ENCODE measurements at places on chromosomes 11 and 22. TPM values are rescaled to one million over a fixed set of nuclear protein-coding genes. Genes with fewer than 3 reads are reported as not detected.

Gene CCDC81
- total RNA-seq: 0.31 TPM

Gene GPR137
- 23.9 TPM for total RNA-seq

Gene F2
- total RNA-seq: 0.38 TPM

Gene TSGA10IP
- not detected for total RNA-seq

Gene C1QTNF4
- total RNA-seq: not detected

DNA sequence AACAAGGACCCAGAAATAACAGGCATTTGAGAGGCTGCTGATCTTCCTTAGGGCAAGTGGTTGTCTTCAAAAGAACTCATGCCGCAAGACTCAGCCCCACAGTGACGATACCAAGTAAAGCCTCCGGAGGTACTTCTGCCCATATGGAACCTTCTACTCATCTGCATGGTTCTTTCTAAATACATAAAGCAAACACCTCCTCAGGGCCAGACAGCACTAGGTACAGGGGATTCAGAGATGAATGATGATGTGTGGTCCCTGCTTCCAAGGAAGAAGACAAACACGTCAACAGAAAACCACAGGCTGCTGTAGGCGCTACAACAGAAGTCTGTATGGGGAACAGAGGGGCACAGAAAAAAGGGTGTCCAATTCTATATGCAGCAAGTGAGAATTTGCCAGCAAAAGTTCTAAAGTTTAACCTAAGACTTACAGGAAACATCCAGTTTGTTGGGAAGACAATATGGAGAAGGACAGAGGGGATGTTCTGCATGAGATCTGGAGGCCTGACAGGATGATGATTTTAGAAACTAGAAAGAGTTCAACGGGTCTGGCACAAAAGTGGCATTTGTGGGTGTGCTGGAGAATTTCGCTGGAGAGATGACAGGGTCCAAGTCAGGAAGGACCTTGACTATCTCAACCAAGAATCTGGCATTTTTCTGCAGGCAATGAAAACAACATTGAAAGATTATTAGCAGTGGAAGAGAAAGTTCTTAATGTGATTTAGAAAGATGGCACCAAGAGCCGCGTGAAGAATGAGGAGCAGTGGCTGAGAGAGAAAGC lies 23.7 kb downstream of the JAML start:
- DNase-seq: no peak

- no peak for DNase-seq
Observed at GRCh38 chr11:119806064-119806915, 77.3 kb upstream of the NECTIN1 start.

DNA sequence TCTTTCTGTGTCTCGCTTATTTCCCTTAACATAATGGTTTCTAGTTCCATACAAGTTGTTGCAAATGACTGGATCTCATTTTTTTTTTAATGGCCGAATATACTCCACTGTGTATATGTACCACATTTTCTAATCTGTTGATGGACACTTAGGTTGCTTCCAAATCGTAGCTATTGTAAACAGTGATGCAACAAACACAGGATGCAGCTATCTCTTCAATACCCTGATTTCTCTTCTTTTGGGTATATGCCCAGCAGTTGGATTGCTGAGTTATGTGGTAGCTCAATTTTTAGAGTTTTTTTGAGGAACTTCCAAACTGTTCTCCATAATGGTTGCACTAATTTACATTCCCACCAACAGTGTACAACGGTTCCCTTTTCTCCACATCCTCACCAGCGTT lies 100.4 kb upstream of the CHORDC1 start:
- DNase-seq: no peak

DNA sequence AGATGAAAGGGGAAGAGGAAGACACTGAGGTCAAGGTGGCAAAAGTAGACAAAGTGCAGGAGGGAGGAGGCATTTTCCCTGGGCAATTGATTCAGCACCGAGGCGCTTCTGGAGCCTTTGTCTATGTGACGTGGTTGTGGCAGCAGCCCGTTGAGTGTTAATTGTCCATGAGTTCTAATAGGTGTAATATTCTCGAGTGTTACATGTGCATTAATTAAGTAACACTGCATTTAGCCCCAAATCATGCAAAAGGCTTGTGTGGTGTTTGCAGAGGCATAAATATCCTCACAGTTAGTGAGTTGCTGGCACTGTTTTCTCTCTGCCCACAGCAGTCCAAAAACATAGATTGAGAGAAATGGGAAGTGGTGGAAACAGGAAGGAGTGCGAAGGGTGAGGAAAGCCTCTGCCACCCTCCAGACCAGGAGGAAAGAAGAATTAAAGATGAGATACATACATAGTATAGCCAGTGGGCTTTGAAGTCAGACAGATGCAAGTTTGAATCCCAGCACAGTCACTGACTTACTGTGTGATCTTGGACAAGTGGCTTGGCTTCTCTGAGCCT lies 361.2 kb downstream of the MN1 start:
- no peak for DNase-seq

DNA sequence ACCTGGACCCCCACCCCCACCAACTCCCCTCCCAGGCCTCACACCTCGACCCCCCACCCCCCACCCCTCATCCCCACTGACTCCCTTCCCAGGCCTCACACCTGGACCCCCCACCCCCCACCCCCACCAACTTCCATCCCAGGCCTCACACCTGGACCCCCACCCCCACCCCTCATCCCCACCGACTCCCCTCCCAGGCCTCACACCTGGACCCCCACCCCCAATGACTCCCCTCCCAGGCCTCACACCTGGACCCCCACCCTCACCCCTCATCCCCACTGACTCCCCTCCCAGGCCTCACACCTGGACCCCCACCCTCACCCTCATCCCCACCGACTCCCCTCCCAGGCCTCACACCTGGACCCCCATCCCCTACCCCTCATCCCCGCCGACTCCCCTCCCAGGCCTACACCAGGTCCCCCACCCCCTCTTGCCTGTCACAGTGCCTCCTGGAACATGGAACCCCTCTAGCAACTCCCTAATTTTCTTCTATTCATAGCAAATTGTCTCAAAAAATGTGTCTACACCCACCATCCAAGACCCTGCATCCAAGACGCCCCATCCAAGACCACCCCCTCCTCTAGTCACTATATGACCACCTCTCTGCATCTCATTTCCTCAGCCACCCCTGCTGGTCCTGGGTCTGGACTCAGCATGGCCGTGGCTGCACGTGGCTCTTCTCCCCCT lies 36.9 kb upstream of the BRSK2 start:
- DNase-seq: no peak

GRCh38 chr22:39898997-39899396 lies 1.9 kb upstream of the GRAP2 start:
- no peak for DNase-seq

DNA sequence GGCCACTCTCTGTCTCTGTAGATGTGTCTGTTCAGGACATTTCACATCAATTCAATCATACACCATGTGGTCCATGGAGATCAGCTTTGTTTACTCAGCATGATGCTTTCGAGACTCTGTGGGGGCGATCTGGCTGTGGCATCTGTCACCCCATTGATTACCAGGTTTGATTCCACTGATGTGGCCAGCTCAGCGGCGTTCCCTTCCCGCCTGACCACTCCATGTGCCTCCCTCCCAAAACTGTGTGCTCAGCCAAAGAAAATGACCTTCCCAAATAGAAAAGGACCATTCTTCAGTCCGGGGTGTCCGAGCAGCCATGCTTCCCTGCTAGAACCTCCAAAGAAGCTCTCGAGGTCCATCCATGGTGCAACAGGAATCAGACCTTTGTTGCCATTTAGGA lies 89.1 kb downstream of the BRD1 start:
- DNase-seq: no peak

DNA sequence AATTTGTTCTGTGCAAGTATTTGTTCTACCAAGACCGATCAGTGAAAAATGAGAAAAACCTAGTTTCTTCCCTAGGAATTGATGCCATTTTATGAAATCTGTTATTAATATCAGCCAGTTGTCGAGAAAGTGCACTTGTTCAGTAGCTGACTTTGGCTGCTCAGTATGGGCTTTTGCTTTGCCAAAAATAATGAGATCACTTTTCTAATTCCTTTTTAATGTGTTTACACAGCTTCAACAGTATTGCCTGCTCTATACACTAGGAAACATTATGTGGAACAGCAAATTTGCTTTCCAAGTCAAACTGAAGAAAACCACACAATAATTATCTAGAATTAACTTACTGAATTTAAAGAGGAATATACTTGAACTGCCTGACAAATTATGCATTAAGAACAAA lies 34.4 kb downstream of the SCUBE2 start:
- no peak for DNase-seq

All from HT-29 (cell line).